ENCODE measurements at places on chromosomes 12 and 14.

- no peak for DNase-seq
Measured at GRCh38 chr12:51752234-51752889, 96.2 kb downstream of the FIGNL2 start.

DNA sequence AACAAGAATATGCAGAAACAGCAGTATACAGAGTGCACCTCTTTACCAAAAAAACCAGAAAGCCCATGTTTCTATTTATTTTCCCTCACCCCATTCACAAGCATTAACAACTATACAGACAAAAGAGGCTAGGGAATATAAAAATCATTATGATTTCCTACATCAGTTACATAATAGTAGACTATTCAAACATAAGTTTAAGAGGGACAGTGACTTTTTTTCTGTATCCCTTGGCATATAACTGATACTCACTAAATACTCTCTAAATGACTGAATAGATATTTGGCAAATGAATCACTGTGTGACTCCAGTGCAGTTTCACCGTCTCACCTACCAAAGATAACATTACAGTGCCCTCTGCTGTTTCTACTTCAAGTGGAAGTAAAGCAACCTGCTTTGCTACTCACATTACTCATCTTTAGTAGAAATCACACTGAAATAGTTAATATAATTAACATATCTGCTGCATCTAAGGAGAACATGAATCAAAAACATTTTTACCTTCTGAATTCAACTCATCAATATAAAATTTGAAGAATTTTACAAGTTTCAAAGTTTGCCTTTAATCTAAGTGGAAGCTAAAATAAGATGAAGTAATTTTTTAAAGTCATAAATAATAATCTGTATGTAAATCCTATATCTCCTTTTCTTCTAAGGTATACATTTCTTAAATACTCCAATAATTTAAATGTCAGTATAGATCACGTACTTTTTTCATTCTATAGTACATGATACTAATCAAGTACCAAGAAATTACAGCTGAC, 103.8 kb downstream of the OSBPL8 start:
- DNase-seq, result peak; percentile 73

DNA sequence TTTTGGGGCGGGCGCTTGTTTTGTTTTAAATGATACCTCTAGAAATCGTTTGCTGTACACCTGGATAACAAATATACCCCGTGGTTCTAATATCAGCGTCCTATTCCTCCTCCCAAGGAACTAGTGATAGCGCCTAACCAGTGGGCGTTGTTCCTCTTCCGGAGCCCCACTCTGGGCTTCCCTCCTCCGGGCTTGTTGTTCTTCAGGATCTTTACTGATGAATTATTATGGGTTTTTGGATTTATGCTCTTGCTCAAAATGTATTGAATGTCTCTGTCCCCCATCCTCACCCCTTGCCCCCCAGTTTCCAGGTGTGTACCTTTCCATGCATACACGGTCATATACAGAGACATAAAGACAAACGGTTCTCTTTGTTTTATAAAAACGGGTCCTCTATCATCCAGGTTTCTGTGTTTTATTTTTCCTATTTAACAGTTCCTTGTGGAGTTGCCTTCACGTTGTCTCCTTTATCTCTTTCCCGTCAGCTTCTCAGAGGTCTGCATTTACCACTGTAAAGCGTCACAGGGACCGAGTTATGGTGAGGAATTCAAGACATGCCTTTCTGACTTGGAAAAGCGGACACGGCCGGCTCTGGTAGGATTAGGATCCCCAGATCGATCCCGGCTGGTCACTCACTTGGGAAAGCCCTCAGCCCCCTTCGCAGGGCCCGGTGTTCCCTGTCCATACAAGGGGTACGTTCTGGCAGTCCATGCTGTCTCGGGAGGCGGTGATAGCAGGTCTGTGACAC, 655 bp upstream of the PLEKHG3 start:
- DNase-seq, result no peak

DNA sequence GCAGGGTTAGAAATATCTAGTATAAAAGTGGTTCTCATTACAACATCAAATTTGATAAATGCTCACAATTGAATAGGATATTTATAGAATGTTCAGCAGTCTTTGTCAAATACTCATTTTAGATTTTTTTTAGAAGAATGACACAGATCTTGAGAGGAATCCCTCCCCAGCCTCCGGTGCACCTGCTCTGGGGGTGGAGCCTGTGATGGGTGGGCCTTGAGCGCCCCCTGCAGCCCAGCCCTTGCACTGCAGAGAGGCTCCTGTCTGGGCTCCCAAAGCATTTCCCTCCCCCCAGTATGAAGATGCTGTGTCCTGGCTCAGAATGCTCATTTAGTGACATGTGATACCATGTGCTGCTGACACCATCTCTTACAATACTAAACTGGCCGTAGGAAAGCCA, 792.3 kb downstream of the TMEM121 start:
- DNase-seq, result peak; percentile 22

DNA sequence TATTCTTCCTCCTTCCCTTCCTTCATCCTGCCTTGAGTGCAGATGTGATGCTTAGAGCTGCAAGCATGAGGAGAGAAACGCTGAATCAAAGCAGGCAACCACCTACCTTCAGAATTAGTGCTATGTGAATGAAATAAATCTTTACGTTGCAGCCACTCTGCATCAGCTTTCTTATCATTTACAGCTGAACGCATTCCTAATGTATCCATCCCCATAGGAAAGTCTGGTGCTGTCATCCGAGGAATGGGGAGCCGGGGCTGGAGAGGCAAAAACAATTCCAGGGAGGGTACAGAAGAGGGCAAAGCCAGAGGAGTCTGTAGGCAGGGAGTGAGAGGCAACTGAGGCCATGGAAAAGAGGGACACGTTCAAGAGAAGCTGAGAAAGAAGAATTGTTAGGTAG, 90.0 kb downstream of the GCH1 start:
- DNase-seq, result no peak

- DNase-seq, result no peak
Measured at GRCh38 chr14:96660667-96661066, 136.5 kb upstream of the VRK1 start.

DNA sequence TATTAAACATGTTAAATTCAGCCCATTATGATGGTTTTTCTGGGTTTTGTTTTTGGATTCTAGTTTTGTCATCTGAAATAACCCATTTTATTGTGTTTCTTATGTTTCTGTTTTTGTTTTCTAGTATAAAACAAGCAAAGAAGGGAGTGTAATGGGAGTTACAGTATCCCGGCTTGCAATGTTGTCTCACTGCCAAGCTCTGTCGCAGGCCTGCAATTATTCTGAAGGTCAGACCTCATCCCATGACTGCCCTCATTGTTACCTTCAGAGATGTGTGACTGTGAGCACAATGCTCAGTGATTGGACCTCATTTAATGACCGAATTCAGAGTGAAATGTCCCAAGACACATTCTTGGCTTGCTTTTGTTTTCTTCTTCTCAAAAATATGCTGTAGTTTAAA, 73.0 kb upstream of the ATF1 start:
- no peak for DNase-seq

DNA sequence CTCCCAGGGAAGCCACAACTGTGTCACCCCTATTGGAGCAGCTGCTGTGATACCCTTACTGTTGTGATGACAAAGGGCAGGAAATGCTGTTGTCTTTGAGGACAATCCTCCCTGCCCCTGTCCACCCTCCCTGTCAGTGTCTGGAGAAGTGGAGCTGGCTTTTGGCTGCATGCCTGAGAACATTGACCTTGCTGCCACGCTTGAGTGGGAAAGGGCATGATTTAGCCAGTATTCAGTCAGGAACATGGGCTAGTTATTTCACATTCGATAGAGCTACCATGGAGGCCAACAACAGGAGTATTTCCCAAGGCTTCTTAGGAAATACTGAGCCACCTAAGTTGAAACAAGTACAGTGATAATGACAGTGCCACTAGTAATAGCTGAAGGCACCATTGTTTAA, 59.4 kb downstream of the MYRFL start:
- no peak for DNase-seq

DNA sequence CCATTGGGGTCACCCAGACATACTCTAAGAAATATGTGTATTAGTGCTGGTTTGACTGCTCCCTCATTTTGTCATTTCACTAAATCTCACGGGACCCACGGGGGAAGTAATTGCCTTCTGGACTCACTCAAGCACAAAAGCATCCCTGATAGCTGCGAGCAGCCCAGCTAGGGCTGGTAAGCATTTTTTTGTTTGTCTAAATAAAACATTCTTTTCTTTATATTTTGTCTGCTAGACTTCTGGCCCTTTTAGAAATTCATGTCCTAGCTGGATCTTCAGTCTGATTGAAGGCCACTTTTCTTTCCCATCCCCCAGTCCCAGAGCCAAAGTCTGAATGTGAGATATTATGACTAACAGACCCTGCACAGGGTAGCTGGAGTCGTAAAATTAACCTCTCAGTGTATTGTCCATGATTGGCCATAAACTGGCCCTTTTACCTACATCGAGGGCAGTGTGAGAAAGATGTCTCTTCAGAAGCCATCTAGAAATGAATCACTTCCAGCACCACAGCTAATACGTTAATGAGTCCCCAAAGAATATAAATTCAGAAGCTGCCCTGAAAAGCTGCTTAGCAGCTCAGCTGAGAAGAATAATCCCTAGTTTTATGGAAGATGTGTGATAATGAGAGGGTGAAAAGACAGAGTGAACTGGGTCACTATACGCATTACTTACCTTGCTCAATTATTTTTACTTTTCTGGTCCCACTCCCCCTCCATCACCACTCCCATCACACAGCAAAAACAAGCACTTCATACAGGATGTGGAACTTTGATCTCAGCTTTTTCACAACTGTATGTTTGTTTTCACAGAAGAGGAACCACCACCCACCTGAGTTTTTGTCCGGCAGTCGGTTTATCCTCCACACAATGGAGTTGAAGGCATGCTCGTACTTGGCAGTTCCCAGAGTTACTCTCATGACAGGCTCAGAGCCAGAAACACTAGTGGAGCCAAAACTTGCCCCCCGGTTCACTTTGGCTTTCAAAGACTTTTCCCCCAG, 55.6 kb upstream of the GTF2A1 start:
- no peak for DNase-seq

GRCh38 chr12:123094349-123095077, 56.4 kb downstream of the PITPNM2 start:
- no peak for DNase-seq

- DNase-seq, result no peak
Measured at GRCh38 chr14:57987051-57987450, 121.2 kb upstream of the SLC35F4 start.

- DNase-seq, result no peak
Measured at GRCh38 chr14:95901054-95901453, 24.4 kb downstream of the TUNAR start.

- no peak for DNase-seq
Measured at GRCh38 chr12:3961591-3961990, 88.4 kb upstream of the PARP11 start.

GRCh38 chr12:14775636-14775980, 27.7 kb downstream of the WBP11 start:
- no peak for DNase-seq

- no peak for DNase-seq
Measured at GRCh38 chr12:67223225-67223624, 45.9 kb upstream of the CAND1 start.

GRCh38 chr14:33567731-33568130, 383.1 kb downstream of the EGLN3 start:
- DNase-seq, result no peak

DNA sequence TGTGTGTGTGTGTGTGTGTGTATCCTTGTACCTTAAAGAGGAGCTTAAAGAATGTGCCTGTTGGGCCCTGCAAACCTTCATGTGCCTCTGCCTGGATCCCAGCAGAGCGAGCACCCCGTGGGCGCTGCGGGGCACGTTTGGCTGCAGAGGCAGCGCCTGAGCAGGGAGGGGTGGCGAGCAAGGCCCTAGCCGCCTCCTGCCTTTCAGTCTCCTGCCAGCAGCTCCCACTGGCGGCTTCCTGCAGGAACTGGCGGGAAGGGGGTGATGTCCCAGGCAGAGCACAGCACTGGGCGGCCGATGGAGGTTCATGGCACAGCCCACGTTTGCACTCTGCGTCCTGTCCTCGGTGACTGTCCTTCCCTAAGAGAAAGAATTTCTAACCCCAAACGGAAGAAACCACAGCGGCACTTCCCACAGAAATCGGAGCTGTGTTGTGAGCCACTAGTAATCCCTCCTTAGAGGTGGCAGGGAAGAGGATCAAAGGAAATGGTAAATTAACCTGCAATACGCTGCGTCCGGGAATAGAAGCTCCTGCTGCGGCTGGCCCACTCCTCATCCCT, 19.8 kb downstream of the ZBTB42 start:
- no peak for DNase-seq

DNA sequence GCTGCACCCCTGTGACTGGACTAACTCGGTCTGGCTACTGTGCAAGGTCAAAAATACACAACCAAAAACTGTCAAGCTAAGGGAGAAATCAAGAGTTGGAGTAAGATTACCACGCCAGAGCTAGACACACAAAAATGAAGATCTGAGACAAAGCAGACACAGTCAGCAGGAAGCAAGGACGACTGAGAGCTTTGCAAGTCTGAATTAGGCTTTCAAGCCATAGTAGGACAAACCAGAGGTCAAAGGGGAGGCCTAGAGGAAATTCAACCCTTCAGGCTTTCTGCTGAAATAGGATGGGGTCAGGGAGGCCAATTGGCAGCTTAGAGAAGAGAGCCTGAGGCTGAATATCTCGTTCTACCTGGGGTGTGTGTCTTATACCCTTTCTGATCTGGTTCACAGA, 117.3 kb downstream of the LLPH start:
- DNase-seq, result no peak

Measured in CD4-positive, alpha-beta T cell treated with Interleukin-15 for 4 hours (primary cell).